ENCODE measurements at places on chromosomes 1 and 21.

DNA sequence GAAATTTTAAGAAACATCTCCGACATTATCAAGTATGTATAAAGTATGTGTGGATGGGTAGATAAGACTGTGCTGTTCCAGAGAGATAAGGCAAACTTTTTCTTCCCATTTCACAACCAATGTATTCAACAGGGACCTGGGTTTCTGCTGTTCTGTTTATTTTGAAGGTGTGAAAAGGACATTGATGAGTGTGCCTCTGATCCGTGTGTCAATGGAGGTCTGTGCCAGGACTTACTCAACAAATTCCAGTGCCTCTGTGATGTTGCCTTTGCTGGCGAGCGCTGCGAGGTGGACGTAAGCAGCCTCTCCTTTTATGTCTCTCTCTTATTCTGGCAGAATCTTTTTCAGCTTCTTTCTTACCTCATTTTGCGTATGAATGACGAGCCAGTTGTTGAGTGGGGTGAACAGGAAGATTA, 174.0 kb downstream of the CRB1 start:
- no peak for DNase-seq

DNA sequence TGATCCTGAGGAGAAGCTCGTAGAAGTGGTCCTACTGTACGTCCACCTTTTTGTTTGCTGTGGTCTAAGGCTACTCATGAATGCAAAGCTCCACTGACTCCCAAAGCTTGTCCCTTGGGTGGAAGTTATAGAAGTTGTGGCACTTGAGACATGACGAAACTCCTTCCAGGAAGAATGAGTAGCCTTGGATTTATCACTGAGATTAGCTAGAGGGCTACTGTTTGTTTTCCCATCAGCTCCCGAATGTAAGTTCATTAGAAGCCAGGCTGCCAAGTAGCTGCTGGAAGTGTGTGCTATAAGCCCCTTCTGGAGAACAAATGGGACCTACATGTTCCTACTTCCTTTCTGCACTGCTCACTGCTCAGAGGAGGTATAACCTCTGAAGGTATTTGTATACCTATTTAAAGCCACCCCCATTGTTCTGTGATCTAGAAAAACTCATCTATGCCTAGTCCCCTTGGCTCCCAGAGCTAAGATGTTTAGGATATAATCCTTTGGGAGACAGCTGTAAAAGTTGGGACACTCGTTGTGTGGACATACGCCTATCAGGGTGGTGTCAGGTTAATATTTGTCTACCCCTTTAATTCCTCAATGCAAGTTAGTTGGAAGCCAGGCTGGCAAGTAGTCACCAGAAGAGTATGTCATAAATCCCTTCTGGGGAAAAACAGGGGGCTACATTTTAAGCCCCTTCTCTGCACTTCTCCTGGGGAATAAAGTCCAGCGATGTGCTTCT, 72.9 kb downstream of the SCMH1 start:
- no peak for DNase-seq

DNA sequence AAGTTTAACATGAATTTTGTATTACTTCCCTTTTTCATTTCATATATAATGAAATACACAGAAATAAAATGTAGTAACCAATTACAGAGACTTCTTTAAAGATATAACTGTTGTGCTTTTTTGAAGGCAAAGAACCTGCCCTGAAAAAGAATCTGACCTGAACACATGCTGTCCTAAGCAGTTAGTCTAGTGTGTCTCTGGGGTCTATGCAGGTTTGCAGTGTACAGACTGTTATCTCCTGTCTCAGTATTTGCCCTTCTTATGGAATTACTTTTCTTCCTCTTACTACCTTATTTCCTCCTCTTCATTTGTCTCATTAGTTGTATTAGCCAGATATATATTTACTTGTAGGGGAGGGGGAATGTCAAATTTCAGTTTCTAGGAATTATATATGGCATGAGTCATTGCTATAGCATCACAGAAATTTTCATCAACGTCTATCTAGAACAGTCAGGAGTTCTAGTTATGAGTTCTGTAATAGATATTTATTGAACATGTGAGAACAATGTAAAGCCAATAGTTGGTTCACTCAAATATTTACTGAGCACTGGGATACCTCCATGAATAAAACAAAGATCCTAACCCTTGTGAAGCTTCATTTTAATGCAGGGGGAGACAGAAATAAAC, 28.4 kb upstream of the PLEKHO1 start:
- no peak for DNase-seq

GRCh38 chr1:240136402-240136801, 44.7 kb downstream of the FMN2 start:
- no peak for DNase-seq

- no peak for DNase-seq
Measured at GRCh38 chr1:230610589-230610988, 31.7 kb upstream of the COG2 start.

- no peak for DNase-seq
Measured at GRCh38 chr1:15384301-15384901, 25.3 kb upstream of the EFHD2 start.

GRCh38 chr1:194062526-194062925, 876.1 kb upstream of the B3GALT2 start:
- no peak for DNase-seq

DNA sequence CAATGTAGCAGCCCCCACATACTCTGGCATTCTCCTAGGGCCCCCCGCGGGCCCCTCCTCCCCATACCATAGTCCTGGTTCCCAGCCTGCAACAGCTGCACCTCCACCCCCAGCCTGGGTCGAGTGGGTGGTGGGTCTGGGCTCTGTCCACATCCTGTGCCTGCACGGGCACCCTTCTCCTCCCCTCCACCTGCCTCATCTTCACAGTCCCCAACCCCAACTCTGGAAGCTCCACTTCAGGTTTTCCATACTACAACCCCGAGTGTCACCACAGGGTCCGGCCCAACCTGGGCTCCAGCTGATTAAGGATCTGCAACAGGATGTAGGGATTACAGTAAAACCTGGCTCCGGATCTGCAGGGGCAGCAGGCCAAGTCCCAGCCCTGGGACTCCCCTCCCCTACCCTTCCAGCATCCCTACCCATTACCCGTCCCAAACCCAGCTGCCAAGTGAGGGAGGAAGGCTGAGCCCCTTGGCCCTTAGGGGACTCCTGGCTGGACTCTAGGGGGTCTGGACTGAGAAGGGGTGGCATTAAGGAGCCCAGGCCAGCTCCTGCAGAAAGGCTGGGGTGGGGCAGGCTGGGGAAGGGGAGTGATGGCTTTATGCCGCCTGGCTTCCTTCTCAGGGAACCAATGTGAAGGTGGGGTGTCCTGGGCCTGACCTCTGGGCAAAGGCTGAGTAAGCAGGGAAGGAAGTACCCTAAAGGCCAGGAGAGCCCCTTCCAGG, 116.8 kb downstream of the CASZ1 start:
- DNase-seq = no peak

DNA sequence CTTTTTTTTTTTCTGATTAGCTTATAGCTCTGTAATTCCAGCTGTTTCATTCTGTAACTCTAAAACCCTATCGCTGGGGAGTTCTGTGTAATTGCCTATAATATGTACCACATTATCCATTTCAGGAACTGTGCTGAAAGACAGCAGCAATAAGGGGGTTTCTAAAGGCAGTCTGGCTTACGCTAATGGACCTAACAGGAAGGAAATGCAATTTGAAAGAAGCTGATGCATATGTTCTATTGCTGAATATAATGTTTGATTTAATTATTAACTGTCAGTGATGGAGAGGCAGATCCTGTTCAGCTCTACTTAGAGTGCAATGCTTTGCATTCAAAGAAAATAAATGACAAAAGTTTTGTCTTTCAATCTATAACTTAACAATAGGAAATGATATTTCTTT, 209.4 kb upstream of the SNX7 start:
- DNase-seq = no peak

- no peak for DNase-seq
Measured at GRCh38 chr1:47679826-47680225, 242.0 kb downstream of the FOXD2 start.

GRCh38 chr1:174900317-174900716, 99.4 kb upstream of the CACYBP start:
- no peak for DNase-seq

DNA sequence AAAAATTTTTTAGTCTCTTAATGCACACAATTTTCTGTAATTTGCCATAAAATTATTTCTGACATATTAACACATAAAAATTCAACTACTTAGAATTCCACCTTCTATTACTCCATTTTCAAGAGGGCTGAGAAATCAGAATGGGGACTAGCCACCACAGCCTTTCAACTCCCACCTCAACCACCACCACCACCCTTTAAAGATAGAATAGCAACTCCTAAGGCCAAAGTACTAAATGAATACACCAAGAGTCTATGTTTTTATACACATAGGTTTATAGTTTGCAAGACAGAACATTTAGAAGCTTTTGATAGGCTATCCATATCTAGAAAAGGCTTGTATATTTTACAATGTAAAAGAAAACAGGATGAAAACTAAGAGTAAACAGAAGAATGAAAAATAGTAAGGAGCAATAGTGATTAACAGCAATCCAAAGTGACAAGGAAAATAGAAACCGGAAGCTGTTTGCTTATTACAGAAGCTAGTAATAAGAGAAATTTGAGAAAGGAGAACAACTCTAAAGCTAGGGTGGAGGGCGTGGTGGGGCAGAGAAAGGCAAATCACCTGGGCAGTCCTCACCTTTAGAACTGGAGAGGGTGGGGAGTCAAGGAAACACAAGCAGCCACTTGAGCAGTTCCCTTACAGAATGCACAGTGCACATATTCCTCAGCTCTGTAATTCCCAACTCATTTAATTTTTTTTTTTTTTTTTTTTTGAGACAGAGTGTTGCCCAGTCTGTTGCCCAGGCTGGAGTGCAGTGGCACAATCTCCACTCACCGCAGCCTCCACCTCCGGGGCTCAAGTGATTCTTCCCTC, 27.7 kb downstream of the EPS15 start:
- no peak for DNase-seq

- DNase-seq = no peak
Measured at GRCh38 chr1:76065270-76065669, 9.3 kb upstream of the ST6GALNAC3 start.

DNA sequence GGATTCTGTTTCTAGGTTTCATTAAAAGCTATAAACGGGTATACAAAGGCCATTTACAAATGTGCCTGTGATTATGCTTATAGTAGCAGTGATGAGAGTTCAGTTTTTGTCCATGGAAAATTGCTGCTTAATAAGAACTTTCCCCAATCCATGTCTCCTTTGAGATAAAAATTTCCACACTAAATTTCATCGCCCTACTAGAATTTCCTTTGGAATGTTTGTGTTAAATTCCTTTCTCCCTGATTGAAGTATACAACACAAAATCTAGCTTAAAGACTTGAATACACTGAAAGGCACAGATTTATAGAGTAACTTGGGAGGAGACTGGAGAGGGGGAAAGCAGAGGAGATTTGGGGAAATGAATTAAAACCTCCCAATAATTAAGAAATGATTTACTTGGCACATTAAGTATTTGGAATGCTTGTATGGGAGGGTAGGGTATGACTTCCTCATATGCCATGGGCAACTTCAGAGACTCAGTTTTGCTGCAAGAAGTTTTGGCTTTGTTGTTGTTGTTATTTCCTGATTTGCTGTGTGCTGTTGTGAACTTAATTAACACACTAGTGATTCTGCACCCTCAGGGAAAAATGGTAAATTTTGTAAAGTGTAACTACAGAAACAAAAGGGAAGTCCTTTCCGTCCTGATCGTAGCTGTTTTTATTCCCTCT, 157.6 kb upstream of the LMO4 start:
- no peak for DNase-seq

- DNase-seq = no peak
Measured at GRCh38 chr1:111733183-111733991, 5.8 kb downstream of the INKA2 start.

GRCh38 chr1:41583658-41584547, 99.4 kb upstream of the EDN2 start:
- no peak for DNase-seq

GRCh38 chr1:5690291-5690690, 301.9 kb downstream of the NPHP4 start:
- no peak for DNase-seq

- DNase-seq = no peak
Measured at GRCh38 chr1:154779551-154780189, 90.4 kb downstream of the KCNN3 start.

DNA sequence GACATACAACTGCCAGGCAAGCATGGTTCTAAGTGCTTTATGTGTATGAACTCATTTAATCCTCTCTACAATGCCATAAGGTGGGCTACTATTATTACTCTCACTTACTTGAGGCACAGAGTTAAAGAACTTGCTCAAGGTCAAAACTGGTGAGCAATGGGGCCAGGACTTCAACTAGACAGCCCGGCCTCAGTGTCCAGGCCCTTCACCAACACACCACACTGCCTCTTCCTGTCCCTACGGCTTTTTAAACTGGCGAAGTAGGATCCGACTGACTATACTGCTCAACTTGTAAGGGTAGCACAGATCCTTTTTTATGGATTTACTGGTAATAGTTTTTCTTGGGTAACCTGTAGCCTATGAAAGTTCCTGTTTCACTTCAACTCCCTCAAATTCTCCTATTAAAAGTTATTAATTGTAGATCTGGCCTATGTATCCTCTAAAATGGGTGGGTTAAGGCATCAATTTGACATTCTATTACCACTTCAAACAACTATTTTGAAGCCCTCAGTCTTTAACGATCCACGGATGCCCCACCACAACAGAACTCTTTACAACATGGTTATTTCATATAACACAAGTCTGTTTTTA, 4.3 kb downstream of the ERRFI1 start:
- DNase-seq = no peak

GRCh38 chr1:173212952-173213491, 5.9 kb upstream of the TNFSF4 start:
- no peak for DNase-seq

GRCh38 chr1:101566883-101567538, 330.2 kb downstream of the S1PR1 start:
- no peak for DNase-seq

DNA sequence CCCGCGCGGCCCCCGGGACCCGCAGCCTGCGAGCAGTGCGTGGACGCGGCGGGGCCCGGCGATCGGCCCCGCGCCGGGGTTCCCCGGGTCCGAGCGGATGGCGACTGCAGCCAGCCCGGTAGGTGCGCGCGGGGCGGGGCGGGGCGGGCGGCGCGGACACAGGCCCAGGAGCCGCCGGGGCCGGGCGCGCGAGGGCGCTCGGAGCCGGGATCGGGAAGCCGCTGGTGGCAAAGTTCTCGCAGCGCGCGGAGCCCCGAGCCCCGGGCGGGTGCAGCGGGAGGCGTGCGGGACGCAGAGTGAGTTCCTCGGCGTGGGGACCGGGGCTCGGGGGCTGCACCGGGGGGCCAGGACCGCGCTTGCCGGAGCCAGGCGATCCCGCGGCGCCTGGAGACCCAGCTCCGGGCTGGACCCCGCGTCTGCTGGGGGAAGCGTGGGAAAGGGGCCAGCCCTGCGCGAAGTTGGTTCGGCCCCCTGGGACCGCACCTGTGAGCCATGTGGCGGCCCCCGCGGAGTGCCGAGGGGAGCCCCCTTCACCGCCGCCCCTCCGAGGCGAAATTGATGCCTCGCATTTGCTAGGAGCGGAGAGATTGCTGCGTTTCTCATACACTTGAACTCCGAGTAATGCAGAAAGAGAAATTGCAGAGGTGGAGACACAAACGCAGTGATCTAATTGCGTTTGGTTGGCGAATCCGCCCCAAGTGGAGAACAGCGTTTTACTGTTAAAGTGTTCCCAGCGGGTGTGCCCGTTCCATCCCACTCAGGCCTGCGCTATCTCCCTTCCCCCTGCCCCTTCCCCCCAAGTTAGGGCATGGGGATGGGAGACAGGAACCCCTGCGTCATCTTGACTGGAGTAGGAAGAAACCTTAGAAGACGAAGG, 228.9 kb upstream of the TMEM51 start:
- DNase-seq = no peak

Measured in stimulated activated CD4-positive, alpha-beta T cell treated with anti-CD3 and anti-CD28 coated beads, TNF-alpha, amount 100 ng/mL, for 24 hours (primary cell).